CD8-positive, alpha-beta memory T cell (primary cell): ENCODE measurements at places on chromosomes 5 and 9. TPM values are rescaled to one million over a fixed set of nuclear protein-coding genes. Genes with fewer than 3 reads are reported as not detected.
A peak's percentile ranks its signal among the peaks of the same experiment; 100 is the strongest.

Gene MROH2B
- not detected for total RNA-seq

- DNase-seq, result no peak
Measured at GRCh38 chr5:91607675-91608074, 224.6 kb upstream of the ARRDC3 start.

- no peak for DNase-seq
Measured at GRCh38 chr5:57932761-57933160, 450.1 kb upstream of the ACTBL2 start.

GRCh38 chr5:50501491-50502228, 60.6 kb upstream of the EMB start:
- no peak for DNase-seq

DNA sequence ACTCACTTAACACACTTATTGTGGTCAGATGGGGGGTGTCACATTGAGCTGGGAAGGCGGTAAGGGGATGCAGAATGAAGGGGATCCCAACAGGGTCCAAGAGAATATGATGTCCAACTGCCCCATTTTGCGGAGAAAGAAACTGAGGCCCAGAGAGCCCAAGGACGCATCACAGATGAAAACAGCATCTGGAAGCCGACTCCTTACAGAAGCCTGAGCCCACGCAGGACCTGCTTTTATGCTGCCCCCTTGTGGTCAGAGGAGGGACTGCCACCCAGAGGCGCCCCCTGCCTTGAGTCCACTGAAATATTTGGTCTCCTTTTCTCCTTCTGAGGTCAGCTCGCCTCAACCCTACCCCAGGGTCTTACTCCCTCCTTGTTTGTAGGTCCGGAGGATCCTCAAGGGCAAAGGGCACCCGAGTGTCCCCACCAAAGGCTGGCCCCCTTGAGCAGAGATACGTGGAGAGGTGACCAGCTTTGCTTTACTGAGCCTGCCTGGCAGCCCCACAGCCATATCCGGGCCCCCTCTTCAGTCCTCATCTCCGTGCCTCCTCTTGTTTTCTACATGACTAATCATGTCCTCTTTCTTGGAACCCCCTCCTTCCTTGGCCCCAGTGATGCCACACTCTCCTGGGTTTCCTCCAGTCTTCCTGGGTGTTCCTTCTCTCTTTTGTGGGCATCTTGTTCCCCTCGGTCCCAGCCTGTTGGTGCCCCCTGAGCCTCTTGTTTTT, 30.0 kb upstream of the TTLL11 start:
- peak; percentile 54 for DNase-seq
